Muscle of back (tissue), 13 donors: ENCODE measurements at places on chromosomes 12 and 14.

DNA sequence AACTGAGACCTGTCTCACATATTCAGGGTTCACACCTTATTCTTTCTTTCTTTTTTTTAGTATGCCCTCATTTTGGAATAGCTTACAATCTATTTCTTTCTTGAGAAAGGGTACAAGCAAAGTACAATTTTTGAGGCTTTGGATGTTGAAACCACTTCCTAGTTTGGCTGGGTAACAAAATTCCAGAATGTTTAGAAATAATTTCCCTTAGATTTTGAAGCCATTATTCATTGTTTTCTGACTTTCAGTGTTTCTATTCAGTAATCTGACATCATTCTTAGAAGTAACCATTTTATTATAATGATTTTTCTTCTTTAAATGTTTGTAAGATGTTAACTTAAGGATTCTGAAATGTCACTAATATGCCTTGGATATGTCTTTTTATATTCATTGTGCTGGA is 28.2 kb downstream of the ST8SIA1 start:
- DNase-seq = no peak

DNA sequence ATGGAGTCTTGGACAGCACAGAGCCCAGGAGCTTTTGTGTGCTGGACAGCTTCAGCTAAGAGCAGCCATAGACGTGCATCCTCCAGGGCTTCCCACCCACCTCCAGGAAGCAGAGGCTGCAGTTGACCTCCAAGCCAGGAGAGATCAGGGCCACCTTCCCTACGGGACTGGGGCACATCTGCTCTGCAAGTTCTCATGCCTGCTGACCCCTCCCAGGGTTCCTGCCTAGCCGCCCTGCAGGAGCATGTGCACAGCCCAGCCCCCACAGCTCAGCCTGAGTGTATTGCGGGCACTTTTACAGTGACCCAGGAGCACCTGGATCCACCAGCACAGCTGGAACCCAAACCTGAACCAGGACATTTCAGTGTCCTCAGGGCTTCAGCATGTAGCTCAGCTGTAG is 915.2 kb downstream of the RPS29 start:
- no peak for DNase-seq

GRCh38 chr14:70692210-70692609 is 50.5 kb downstream of the TTC9 start:
- peak; percentile 33 for DNase-seq

DNA sequence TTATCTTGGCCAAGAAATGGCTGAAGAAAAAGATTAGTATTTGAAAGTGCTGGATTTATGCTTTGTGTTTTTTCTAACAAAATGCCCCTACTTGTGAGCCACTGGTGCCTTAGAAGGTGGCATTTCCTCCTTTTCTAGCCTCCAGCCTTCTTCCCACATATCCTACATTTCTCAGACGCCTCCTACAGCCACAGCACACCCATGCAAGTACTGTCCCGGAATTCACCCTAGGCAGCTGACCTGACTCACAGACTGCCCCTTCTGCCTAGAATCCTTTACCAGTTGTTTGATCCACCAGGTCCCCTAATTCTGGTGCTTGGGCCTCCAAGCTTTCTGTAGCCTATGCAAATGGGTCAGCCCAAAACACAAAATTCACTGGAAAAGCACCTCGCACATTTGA is 166.0 kb downstream of the FOXN3 start:
- no peak for DNase-seq

DNA sequence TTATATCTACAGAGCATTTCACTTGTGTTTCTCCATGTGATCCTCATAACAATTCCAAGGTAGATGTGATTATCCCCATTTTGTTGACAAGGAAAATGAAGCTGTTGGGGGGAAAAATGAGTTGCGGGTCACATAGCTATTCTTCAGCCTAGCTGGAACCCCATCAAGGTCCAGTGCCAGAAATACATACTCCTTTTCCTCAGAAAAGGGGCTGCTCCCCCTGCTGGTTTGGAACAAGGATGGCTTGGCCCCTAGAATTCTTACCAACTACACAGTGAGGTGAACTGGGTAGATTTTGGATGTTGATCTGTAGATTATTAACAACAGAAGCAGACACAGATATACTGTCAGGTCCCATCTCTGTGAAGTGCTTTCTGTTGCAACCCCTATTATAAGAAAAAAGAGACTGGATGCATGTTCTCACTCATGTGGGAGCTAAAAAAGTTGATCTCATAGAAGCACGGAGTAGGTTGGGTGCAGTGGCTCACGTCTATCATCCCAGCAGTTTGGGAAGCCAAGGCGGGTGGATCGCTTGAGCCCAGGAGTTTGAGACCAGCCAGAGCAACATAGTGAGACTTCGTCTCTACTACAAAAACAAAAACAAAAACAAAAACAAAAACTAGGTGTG is 8.9 kb downstream of the IKZF4 start:
- peak; percentile 83 for DNase-seq

GRCh38 chr14:78767436-78767835 is 597.3 kb downstream of the NRXN3 start:
- no peak for DNase-seq

DNA sequence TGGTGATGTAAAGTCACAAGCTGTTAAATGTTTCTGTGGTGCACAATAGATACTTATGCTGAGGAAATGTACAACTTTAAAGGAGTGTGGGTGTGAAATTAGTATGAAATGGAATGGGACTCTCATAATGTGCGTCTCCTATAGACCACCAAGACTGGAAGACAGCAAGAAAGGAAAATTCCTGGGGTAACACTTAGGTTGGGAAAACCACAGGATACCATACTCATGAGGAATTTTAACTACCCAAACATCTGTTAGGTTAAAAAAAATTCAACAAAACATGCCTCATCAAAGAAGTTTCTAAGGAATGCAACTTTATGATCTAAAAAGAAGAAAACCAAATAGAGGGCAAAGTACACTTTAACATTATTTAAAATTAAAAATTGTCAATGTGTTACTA is 113.7 kb upstream of the MYF6 start:
- DNase-seq = peak; percentile 90

DNA sequence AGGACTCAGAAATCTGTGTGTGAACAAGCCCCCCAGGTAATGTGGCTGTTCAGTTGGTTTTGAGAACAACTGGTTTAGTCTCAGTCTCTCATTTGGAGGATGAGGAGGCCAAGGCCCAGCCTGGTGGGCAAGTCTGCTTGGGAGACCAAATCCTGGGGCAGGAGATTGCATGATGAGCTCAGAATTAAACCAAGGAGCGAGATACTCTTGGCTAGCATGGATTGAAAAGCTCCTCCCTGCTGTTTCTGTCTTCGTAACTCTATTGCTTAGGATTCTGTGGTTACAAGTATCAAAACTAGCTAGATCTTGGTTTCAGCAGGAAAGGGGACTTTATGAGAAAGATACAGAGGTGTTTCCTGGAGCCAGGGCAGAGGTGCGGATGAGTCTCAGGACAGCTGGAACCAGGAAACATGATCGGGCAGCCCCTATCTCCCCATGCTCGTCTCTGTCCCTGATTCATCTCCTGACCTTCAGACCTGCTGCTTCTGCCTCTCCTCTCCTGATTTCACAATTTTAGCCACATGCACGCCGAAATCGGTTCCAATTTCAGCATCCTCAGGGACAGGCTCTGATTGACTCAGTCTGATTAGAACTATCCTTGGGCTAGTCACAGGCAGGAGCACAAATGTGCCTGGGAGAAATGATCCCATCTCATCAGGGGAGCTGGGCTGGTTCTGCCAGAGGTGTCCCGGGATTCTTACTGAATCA is 40.2 kb upstream of the RIN3 start:
- no peak for DNase-seq

DNA sequence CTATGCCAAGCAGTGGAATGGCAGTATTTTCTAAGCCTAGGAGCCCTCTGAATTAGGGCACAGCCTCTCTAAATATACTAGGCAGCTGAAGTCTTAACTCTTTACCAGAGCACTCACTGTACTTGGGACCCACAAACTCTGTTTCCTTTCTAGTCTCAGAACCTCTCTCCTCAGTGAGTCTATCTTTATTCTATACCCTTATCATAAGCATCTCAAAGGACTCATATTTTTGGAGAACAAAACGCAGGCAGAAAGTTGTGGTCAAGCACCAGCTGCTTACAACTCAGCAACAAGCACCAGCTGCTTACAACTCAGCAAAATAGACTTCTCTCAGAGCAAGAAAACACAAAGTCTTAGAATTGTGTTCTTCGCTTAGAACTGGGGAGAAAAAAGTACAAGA is 993 bp downstream of the CCDC196 start:
- no peak for DNase-seq

DNA sequence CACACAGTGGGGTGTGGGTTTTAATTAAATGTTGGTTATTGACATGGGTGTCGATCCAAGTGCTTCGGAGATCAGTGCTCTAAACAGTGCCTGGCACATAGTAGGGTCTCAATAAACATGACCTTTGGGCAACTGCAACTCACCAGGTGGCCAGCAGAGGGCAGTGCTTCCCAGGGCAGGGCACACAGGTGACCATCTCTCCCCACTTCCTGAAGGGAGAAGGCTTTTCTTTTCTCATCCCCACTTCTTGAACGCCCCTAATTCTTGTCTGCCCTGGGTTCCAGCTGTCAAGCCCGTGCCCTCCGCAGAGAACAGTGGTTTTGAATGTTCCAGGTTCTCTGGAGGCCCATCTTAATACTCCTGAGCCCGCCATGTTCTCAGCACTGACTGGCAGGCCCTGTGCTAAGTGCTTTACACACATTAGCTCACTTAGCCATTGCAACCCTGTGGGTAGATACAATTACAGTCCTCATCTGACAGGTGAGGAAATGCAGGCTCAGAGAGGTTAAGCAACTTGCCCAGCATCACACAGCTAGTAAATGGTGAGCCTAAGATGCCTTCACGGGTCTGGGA is 16.3 kb downstream of the RAPGEF3 start:
- peak; percentile 32 for DNase-seq

DNA sequence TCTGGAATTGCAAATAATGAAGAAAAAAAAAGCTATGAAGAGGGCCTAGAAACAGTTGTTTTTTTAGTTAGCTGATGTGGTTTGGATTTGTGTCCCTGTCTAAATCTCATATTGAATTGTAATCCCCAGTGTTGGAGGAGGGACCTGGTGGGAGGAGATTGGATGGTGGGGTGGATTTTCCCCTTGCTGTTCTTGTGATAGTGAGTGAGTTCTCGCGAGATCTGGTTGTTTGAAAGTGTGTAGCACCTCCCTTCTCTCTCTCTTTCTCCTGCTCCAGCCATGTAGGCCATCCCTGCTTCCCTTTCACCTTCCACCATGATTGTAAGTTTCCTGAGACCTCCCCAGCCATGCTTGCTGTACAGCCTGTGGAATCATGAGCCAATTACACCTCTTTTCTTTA is 126.1 kb downstream of the ASCL4 start:
- DNase-seq = no peak

GRCh38 chr12:109927622-109928021 is 27.5 kb downstream of the TCHP start:
- no peak for DNase-seq

GRCh38 chr12:99745121-99745520 is 97.6 kb downstream of the GARIN6 start:
- DNase-seq = no peak

GRCh38 chr12:125105600-125105999 is 40.4 kb downstream of the AACS start:
- no peak for DNase-seq

- DNase-seq = no peak
Measured at GRCh38 chr12:31218203-31219025, 107.5 kb downstream of the SINHCAF start.

GRCh38 chr12:3171195-3171591 is 94.0 kb downstream of the TSPAN9 start:
- DNase-seq = no peak

DNA sequence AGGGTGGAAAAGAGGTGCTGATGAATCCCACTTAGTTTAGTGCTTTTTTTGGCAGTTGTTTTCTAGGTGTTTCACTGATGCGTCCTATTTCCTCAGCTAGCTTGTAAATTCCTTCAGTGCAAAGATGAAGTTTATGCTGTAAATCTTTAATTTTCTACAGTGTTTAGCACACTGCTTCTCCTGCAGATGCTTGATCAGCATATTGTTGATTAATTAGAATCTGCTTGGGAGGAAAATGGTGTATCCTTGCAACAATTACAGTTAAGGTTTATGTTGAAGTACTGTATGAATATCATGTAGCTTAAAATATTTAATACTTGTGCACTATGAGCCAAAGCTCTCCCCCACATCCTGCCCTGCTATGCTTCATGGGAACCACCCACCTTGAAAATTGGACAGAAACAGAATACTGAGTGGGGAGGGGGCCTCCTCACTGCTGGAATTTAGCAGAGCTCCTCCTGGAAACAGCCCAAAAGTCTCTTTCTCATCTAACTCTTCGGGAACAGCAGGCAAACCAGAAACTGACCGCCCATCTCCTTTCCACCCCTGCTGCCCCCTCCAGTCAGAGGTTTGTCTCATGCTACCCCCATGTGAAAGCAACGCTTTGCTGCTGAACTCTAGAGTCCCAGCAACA is 20.3 kb upstream of the DHRS4 start:
- DNase-seq = no peak

GRCh38 chr12:1350055-1350933 is 244.1 kb downstream of the FBXL14 start:
- no peak for DNase-seq

DNA sequence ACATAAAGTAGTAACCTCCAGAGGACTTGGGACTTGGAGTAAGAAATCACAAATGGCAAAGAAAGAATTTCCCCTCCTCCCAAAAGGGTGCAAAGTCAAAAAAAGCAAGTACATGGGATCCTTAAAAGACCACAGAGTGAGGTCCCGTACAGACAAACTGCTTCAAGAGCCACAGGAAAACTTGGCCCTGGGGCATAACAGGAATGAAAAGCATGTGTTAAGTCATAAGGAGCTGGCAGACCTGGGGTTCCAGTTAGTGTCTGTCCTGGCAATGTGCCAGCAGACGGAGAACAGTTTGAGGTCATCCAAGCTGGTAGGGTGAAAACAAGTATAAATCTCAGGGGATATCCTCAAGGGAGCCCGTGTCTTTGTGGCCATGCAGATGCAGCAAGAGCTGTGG is 73.2 kb downstream of the HSD17B6 start:
- no peak for DNase-seq

GRCh38 chr12:57237596-57237931 is 8.1 kb downstream of the SHMT2 start:
- no peak for DNase-seq

DNA sequence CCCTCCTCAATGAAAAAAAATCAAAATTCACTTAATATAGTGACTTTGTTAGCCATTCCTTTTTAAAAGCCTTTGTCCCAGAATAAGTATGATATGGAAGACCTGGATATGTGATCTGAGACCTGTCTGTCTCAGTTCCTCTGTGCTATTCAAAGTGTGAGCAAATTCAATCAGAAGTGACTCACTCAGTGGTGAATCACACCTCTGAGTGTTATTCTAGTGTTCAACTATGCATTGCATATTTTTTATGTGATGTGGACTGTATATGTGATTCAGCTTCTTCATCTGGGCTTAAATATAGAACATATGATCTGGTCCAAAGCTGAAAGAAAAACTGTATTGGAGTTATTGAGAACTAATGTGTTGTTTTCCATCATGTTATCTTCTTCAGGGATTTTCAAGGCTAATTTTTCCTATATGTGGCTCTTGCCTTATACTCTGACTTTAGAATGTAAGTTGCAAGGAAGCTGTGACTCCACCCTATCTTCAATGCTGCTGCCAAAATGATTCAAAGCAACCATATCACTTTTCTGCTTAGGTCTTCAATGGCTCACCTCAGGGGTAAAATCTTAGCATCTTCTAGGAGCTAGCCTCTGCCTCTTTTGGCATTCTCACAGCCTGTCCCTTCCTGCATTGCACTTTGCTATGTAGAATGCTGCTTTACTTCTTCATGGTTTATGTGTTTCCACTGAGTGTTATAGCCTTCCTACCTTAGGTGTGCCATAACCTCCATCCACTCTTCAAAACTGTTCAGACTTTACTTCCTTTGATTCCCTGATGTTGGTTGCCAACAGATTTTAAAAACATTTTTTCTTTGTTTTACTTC is 169.8 kb downstream of the OTOGL start:
- DNase-seq = peak; percentile 9

GRCh38 chr12:102429211-102430154 is 50.9 kb downstream of the IGF1 start:
- peak; percentile 79 for DNase-seq
